ENCODE measurements at places on chromosomes 5 and 9.

GRCh38 chr5:107383414-107383813 is 287.3 kb downstream of the EFNA5 start:
- peak; percentile 31 for DNase-seq

- no peak for DNase-seq
Observed at GRCh38 chr5:135890867-135891266, 4.8 kb downstream of the IL9 start.

DNA sequence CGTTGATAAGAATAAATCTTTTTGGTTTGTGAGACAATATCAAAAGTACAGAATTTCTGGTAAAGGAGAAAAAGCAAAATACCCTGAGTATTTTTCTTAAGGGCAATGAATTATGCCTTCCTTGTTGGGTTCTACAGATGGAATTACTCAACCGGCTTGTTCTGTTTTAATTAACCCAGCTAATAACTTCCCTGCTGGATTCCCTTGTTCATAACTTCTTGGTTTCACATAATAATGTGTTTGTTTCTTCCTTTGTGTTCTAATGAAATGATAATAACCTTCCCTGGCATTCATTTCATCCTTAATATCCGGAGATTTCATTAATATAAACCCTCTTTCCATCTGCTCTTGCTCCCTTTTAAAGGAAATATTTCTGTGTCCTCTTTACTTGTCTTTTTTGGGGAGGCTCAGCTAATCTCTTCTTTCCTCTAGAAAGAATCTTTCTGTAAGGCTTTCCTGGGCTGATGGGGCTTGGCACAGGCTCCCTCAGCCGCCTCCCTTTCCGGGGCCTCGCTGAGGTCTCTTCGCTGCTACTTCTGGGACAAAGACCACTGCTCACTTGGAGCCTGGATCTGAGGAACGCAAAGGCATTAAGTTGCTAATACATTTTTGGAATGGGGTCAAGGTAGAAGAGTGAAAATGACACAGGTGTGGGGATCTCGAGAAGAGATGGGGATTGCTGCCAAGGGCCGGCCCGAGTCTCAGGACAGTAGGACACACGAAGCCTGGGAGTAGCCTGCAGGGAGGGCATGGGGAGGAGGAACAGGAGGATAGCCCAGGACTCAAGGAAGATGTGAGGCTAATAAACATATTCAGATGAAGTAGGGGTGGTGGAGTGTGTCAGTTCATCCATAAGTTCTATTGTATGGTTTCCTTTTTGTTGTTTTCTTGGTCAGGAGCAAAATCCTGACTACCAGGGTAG is 118.5 kb downstream of the NRG2 start:
- no peak for DNase-seq

GRCh38 chr5:43209060-43209459 is 17.0 kb downstream of the NIM1K start:
- no peak for DNase-seq

DNA sequence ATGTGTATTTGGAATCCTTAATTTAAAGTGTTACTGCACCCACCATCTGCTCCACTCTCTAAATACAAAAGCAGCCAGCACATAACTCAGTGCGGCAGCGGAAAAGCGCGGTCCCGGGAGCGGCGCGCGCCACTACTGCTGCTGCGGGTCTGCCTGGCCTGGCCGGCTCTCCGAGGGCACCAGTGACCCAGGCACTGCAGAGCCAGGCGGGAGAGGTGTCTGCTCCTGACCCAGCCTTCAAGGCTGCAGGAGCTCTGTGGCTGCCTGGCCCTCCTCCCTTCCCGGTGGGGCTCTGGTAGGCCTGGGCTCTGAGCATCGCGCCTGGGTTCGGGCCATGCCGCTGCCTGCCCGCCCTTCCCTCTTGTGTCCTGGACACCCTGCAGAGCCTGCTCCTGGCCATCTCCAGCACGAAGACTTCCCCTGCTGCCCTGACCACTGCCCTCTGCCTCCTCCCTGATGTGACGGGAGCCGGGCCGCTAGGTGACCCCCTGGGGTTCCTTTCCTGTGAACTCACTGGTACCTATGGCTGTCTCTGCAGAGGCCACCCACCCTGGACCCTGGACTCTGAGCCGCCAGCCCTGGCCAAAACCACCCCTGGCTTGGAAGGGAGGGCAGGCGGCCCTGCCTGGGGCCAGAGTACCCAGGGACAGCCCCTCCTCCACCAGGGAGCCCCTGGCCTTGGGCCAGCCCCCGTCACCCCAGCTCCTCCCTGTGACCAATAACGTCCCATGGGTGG is 32.8 kb upstream of the UBAC1 start:
- DNase-seq = no peak

DNA sequence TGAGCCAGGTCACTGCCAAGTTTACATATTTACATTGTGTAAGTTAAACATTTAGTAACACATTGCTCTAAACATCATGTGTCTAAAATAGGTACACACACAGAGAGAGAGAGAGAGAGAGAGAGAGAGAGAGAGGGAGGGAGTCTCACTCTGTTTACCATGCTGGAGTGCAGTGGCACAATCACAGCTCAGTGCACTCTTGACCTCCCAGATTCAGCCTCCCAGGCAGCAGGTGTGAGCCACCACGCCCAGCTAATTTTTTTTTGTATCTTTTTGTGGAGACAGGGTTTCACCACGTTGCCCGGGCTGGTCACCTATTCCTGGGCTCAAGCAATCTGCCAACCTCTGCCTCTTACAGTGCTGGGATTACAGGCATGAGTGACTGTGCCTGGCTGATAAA is 1045.3 kb downstream of the TLE1 start:
- DNase-seq = no peak

GRCh38 chr9:84828046-84828445 is 158.5 kb downstream of the NTRK2 start:
- DNase-seq = no peak

DNA sequence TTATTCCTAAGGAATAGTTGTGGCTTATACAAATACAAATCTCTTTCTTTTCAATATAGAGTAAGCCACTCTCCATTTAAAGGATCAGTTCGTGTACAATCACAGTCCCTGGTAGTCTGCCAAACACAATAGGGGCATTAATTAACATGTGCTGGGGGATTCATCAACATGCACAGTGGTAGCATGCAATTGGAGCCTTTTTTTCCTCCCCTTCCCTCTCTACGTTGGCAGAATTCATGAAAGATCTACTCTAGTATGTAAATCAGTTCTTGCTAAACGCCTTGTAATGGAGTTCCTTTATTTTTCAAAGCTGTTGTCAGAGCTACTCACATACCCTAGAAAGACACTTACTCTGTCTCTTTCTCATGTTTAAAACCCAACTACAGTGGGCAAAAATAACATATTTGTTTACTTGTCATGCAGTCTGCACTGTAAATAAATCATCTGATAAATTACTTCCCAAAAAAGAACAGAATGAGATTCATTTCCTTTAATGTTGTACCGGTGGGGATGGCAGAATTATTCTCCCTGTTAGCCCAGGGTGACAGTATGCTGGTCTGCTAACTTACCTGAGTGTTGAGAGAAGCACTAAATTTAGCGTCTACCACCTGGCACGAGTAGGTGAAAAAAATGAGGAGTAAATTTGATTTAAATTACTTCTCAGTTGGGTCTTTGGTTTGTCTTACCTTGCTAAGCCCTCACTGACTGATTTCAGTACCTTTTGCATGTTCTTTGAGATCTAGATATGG is 341.5 kb upstream of the CCNH start:
- no peak for DNase-seq

GRCh38 chr5:40376566-40376965 is 303.1 kb upstream of the PTGER4 start:
- DNase-seq = no peak

DNA sequence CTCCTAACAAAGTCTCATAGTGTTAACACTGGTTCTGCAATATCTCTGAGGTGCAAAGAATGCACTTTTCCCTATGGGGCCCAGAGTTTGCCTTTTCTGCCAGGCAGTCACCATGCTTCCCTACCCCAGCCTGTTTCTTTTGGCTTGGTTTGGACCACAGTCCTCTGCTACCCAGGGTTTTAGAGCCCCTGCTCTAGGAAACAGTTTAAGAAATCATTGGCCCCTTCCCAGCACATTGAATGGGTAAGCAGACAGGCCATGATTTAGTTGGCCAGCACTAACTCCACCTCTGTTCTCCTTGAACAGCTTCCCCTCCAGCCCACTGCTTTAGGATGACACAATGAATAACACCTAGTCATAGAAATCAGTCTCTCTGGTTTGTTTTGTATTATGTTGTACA is 73.2 kb downstream of the UBAP1 start:
- no peak for DNase-seq

All from fibroblast of skin of abdomen (primary cell).